ENCODE measurements at places on chromosomes 5 and 9.

GRCh38 chr5:2192496-2192895, 309.8 kb upstream of the IRX4 start:
- no peak for DNase-seq

DNA sequence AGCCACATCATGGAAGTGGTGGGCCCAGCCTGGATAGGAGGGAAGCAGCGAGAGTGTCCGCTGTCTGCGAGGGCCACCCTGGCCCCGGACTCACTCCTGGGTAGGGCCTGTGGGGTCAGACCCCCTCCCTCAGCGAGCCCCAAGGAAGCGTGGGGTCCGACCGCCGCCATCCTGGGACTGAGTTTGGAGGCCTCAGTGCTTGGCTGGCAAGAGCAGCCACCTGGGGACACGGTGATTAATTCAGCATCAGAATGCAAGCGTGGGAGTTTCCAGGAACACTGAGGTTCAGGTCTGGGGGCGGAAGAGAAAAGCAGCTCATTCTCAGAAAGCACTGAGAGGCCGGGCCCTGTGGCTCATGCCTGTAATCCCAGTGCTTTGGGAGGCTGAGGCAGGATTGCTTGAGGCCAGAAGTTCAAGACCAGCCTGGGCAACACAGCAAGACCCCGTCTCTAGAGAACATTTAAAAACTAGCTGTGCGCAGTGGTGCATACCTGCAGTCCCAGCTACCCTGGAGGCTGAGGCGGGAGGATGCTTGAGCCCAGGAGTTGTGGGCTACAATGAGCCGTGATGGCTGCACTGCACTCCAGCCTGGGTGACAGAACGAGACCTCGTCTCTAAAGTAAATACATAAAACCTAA, 18.3 kb upstream of the CAMSAP1 start:
- no peak for DNase-seq

DNA sequence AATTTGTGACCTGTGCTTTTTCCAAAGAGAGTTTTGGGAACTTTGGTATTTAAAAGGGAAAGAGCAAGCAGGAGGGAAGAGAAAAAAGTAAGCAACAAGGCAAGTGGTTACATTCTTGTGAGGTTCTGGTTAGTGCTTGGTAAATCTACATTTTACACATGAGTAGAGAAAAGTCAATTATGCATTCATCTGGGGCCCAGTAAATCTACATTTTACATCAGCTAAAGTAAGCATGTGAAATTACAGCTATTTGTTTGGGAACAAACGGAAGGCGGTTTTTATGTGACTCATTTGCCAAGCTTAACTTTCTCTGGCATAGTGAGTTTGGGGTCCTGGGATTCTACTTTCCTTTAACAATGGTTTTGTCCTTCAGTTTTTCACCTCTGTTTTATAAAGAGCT, 102.2 kb downstream of the SNX18 start:
- no peak for DNase-seq

DNA sequence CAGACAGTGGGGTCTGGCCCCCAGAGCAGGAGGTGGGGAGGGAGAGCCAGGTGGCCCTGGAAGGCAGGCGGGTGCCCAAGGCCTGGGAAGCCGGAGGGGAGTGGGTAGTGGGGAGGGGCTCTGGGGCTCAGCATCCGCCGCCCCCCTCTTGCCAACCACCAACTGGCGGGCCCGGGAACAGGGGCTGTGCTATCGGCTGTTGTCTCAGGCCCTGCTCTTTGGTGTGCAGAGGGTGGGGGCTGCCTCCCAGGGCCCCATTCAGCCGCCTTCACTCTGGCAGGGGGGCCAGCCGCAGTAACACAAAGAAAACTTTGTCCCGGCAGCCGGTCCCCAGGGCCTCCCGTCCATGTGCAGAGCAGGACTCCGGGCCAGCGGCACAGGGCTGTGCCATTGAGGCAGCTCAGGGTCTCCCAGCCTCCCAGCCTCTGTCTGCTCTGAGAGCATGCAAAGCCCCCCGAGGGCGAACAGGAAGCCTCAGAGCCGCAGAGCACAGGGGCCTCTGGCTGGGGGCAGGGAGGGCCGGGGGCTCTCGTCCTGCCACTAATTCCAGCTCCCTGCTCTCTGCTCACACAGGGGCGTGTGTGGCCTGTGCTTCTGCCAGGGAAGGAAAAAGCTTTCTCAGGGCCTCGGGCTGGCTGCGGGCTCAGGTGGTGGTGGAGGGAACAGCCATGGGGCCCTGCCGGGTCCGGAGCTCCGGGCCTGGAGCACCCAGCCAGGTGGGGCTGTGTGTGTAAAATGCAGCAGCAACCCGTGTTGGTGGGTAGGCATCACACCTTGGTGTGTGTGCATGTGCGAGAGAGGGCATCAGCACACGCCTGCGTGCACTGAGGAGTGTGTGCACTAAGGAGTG, 54.2 kb upstream of the NOTCH1 start:
- DNase-seq: no peak
